ENCODE measurements at places on chromosomes 6 and 20.

GRCh38 chr20:50468378-50468798, 41.8 kb upstream of the PTPN1 start:
- DNase-seq, result no peak

DNA sequence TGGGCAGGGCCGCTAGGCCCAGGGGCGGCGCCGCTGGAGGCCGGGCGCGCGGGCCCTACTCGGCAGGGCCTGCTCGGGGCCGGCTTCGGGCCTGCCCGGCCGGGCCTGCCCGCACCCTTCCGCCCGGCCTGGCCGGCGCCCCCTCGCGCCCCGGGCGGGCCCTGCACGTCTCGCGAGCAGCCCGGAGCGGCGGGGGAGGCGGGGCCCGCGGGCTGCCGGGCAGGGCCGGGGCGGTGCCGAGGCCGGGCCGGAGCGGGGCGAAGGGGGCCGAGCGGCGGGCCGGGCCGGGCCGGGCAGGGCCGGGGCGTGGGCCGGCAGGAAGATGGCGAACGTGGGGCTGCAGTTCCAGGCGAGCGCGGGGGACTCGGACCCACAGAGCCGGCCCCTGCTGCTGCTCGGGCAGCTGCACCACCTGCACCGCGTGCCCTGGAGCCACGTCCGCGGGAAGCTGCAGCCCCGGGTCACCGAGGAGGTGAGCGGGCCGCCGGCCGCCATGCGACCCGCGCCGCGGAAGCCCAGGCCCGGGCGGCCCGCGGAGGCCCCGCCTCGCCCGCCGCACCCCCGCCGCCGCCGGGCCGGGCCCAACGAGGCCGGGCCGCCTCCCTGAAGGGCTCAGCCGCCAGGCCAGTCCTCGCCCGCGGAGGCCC, at the start of gene NPEPL1:
Gene NPEPL1 (plus strand): TSS at position 222 of the 647 bp plus-strand sequence. CDS start 101 bp downstream, at position 323.
- DNase-seq, result peak; percentile 89

DNA sequence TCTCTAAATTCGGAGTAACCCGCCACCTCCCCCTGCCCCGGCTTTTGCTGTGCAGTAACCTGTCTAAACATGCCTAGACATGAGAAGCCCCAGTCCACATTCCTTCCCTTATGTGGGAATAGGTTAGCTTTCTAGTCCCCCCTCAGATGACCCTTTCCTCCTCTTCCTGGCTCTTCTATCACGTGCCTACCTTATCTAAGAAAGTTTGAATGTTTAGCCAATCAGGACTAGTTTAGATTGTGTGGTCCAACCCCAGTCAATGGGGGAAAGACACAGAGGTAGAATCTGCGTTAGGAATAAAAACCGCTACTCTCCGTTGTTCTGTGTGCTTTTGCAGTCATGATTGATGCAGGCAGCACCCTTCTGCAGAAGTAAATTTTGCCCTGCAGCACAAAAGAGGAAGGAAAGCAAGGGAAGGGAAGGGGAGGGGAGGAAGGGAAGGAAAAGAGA, 69.0 kb upstream of the CD93 start:
- DNase-seq, result no peak

- peak; percentile 27 for DNase-seq
Observed at GRCh38 chr20:1907586-1907985, 12.4 kb downstream of the SIRPA start.

DNA sequence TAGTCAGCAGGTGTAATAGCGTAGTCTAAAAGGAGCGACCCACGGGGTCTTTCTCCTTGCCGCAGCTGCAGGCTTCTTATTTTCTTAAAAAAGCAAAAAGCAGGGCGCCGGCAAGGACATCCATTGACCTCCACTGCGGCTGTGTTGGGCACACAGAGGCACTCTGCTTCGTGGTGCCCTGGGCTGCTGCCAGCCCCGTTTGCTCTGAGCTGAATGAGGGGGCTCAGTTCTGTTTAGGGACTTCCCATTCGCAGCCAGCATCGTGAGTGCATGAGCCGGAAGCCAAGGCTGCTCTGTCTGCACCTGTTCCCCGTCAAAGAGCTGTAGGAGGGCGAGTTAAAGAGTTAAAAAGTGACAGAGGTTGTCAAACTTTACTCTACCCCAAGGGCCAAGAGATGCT, 1.7 kb upstream of the SLC22A2 start:
- DNase-seq, result no peak

GRCh38 chr6:46948699-46949098, 27.0 kb upstream of the ADGRF5 start:
- DNase-seq, result peak; percentile 21

DNA sequence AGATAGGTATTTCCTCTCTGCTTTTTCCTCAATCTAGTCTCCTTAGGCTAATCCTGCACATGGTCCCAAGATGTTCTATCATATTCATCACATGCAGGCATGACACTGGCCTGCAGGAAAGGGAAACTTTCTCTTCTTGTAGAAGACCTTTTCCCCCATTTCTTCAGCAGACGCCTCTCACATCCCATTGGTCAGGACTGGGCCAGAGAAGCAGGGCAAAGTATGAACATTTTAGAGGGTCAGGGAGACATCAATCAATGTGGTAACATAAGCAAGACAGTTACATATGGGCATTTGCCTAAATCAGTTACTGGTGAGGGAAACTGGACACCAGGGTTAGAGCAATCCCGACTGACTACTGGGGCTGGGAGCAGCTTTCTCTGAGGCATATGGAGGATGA, 90.1 kb downstream of the CRYBG1 start:
- no peak for DNase-seq

DNA sequence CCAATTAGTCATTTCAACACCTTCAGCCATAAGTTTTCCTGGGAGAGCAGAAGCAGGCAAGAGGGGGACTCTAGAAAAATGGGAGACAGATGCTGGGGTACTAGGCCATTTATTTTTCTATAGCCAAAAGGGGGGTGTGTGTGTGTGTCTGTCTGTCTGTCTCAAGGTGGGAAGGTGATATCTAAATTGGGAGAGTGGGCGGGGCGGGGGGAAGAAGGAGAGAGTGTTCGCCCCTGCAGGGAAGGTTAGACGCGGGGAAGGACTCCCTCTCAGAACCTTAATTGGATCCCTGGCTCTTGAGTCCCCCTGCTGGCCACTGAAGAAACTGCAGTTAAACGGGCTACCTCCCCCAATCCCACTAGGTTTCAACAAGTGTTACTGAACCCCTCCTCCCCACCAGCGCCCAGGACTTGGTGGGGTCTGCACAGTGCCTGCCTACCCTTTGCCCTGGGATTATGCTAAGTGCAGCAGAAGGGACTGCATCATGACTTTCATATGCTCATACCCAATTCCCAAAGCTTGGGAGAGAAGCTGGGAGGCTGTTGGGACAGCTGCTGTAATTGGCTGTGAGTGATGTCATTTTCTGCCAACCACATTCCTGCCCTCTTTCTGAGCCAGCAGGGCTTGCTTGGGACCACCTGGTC, 45.8 kb downstream of the FOXP4 start:
- DNase-seq, result peak; percentile 91

DNA sequence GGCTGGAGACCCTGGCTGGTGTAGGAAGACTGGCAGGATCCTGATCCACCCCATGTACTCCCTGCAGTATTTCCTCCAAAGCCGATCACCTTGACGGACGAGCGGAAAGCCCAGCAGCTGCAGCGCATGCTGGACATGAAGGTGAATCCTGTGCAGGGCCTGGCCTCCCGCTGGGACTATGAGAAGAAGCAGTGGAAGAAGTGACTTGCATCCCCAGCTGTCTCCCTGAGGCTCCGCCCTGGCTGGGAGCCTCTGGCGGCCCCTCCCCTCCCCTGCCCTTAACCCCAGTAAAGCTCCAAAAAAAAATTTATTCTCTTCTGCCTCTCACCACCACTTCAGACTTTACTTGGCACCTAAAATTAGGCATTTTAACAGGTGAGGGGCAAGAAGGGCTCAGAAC, 7.0 kb downstream of the COX4I2 start:
- DNase-seq, result no peak

- no peak for DNase-seq
Observed at GRCh38 chr6:22706651-22707050, 137.3 kb downstream of the HDGFL1 start.

DNA sequence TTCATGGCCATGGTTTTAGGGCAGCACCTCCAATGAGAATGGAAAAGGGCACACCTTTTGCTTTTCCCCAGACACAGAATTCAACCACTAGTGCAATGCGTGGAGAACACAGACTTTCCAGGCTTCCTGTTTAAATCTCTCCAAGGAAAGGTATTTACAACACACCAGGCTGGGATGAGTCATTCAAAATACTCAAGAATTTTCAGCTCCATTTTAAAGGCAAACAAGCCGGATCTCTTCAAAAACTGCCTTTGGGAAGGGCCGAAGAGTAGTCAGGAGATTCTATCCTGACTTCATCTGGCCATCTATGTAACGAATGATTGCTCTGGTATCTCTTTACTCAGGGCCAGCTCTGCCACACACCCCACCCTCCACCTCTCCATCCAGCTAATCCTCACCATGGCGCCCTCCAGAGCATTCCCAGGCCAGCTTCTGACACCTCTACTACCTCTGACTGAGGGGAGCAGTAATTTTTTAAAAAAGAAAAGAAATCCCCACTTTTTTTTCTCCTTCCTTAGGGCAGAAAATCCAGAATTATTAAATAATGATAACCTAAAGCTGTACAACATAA, 254.6 kb downstream of the LY86 start:
- DNase-seq, result no peak

- no peak for DNase-seq
Observed at GRCh38 chr6:82607998-82608725, 244.5 kb downstream of the TPBG start.

DNA sequence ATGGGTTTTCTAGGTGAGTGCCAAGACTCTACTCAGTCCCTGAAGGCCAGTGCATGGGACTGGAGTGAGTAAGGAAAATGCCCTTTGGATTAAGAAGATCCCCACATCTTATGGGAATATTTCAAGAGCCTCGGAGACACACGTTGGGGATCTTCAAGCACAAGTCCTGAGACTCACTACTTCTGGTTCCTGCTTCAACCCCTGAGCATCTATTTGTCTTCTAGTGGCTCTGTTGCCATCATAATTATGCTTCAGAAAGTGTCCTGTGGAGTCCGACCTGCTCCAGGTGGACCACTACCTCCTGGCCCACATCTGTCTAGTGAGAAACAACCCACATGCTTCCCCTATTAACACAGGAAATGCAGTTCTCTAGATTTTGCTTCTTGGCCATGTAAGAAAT, at the start of gene OR5V1:
Gene OR5V1 (minus strand): TSS at position 101 of the 400 bp plus-strand sequence. CDS start 12,670 bp downstream, outside the sequence.
- DNase-seq, result no peak

DNA sequence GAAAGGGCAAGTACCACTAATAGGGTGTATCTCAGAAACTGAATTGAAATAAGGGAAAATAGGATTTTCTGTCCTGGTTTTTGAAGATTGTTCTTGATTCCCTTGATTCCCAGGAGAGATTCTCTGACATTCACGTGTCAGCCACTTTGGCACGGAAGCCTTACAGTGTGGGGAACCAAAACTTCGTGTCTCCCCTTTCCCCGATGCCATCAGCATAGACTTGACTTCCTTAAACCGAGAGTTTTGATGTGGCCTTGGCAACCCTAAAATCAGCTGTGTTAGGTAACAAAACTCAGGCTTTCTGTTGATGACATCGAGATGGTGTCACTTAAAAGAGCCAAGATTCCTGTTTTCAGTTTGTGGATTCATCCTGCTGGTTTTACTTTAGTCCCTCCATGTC, 7.5 kb downstream of the HMGN4 start:
- DNase-seq, result no peak

GRCh38 chr6:30726506-30727413, 6.6 kb downstream of the TUBB start:
- DNase-seq, result no peak

DNA sequence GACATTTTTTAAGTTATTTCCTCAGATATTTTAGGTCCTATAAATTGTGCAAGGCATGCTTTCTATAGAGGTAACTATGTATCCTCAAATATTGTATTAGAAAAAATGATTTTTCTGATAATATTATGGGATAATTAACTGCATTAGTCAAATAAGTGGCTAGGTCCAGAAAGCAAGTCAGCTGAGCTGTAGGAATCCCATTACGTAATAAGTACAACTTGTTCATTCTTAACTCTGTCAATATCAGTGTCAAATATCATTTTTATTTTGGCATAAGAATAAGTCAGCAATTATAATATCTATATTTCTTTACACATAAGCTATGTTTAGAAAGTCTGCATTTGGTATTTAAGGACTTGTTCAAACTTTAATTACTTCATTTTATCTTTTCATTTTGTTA, 830.9 kb upstream of the GJE1 start:
- DNase-seq, result no peak

DNA sequence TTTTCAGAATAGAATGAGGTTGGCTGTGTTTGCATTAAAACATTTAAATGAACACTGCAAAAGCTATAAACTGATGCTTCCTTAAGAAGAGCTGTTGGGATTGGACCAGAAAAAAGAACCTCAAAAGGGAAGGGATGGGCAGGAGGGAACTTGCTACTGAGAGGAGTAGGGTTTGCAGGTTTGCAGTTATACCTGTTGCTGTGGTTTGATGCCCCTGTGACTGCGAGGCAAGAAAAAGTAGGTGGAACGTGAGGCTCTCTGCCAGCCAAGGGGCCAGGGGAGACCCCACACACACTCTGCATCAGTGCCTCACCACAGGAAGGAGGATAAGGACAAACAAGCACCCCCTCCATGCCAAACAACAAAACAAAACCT, 197.2 kb downstream of the BCAS1 start:
- no peak for DNase-seq

GRCh38 chr20:6530779-6531315, 236.6 kb upstream of the BMP2 start:
- no peak for DNase-seq

DNA sequence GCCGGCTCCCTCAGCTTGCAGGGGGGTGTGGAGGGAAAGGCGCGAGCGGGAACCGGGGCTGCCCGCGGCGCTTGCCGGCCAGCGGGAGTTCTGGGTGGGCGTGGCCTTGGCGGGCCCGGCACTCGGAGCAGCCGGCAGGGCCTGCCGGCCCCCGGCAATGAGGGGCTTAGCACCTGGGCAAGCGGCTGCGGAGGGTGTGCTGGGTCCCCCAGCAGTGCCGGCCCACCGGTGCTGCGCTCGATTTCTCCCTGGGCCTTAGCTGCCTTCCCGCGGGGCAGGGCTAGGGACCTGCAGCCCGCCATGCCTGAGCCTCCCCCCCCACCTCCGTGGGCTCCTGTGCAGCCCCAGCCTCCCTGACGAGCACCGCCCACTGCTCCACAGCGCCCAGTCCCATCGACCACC, 514.5 kb upstream of the GJE1 start:
- DNase-seq, result no peak

- no peak for DNase-seq
Observed at GRCh38 chr6:100897671-100898070, 16.5 kb upstream of the ASCC3 start.

GRCh38 chr6:166462461-166463135, 79.9 kb upstream of the MPC1 start:
- DNase-seq, result no peak

GRCh38 chr6:135759831-135760230, 91.7 kb upstream of the PDE7B start:
- no peak for DNase-seq

- DNase-seq, result no peak
Observed at GRCh38 chr20:61571221-61571620, 319.2 kb downstream of the CDH4 start.

GRCh38 chr6:40419377-40419776, 167.8 kb downstream of the LRFN2 start:
- no peak for DNase-seq

GRCh38 chr6:55433446-55434130, 106.3 kb downstream of the GFRAL start:
- DNase-seq, result no peak

All from hepatic stellate cell (primary cell).